Suppressor macrophage treated with lipopolysaccharide for 4 hours (primary cell): ENCODE measurements at places on chromosomes 1 and 21.

GRCh38 chr1:30404341-30404740 lies 319.0 kb downstream of the MATN1 start:
- DNase-seq = no peak

- no peak for DNase-seq
These were observed 161.9 kb downstream of the CACNA1E start for GRCh38 chr1:181645171-181645570.

DNA sequence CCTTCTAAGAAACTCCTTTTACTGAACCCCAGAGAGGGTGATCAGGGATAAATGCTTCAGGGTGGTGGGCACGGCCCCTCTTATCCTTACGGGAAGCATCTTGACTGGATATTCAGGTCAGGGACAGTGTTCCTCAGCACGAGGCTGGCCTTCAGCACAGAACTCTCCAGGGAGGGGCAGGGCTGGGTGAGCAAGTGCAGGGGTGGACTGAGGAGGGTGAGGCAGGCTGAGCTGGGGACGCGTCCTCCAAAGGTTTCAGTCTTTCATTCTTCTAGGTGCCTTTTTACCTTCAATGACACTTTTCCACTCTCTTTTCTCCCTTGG lies 52.3 kb downstream of the RASSF5 start:
- DNase-seq = no peak

DNA sequence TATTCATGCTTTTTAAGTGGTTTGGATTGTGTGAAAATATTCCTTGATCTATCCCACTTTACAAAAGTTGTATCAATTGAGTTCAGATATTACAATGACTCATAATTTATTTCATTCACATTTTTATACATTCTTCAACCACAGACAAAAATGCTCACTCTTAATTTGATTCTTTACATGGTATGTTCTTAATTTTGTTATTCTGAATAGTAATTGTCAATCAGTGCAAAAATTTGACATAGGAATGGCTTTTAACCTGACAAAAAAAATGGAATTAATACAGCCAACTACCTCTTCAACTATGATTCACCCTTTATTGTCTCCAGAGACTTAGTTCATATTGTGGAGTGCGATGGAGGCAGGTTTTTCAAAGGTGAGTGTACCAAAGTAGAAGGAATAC lies 1002.4 kb upstream of the ADGRL4 start:
- DNase-seq = no peak

- DNase-seq = no peak
These were observed 7.5 kb upstream of the SOX13 start for GRCh38 chr1:204065174-204065985.

DNA sequence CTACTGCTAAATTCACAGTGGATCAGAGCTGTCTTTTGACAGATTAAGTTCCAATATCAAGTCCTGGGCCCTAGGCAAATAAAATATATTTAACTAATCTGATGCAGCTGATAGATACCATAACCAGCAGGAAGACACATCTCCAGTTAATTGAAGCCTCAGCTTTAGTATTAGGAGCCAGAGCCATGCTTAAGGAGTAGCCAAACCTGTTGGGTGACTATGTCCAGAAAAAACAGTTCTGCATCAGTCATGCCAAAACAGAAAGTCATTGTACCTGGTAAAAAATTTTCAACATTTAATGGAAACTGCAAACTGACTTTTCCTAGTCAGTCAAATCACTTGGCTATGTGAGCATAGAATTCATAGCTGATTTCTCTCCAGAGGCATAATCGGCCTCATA lies 200.5 kb upstream of the RUNX1 start:
- no peak for DNase-seq

DNA sequence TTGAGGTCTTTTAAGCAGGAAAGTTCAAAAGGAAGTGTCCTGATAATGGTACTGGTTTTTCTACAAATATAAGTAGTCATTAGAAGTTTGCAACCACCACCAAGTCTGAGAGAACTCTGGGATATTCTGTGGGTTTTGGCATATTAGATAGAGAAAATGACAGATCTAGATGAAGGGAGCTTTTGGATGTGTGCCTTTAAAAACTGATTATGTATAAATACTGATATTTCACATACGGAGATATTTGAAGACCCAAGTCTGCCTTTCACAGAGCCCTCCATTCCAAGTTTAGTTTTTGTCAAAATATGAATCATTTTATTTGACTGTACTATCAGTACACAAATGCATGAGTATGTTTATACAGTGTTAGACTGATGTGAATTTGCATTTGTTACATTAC lies 48.6 kb downstream of the DPH5 start:
- DNase-seq = no peak

GRCh38 chr1:234893725-234894630 lies 234.7 kb downstream of the TOMM20 start:
- peak; percentile 58 for DNase-seq

DNA sequence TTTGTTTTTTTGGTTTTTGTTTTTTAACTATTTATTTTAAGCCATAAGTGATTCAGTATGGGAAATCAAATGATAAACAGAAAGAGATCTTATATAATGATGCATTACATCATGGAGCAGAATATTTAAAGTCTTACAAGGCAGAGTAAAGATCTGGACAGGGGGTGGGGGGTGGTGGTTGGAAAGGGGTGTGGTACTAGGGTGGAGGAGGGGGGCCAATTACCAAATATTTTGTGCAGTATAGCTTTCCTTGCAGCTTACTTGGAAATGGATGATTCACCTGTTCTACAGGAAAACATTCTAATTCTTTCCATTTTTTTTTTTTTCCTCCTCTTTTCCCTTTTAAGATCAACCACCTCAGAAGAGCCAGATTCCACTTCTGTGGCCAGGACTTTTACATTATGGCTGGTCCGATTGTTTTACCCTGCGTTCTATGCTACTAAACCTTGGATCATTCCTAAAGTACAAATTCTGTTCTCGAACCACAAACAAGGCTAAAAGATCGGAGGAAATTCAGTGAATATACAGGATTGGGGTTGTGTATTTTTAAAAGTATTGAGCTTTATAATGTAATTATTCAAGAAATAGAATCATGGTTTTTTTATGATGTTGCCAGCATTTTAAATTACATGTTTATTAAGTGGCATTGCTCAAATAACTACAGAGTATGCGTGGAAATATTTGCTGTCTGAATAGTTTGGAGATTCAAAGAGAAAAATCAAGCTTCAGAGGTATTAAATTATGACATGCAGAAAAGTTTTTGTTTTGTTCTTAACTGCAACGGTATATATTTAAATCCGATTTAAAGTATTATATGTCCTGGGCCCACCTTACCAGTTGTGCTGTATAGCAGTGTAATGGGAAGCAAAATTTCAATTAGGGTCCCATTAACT lies 859.5 kb downstream of the USP25 start:
- no peak for DNase-seq

- DNase-seq = no peak
These were observed 259.2 kb downstream of the ADGRL2 start for GRCh38 chr1:82059959-82060358.

- DNase-seq = no peak
These were observed 8.7 kb downstream of the PLEKHA6 start for GRCh38 chr1:204350857-204351573.

GRCh38 chr1:113940365-113941244 lies 11.5 kb downstream of the HIPK1 start:
- peak; percentile 21 for DNase-seq

DNA sequence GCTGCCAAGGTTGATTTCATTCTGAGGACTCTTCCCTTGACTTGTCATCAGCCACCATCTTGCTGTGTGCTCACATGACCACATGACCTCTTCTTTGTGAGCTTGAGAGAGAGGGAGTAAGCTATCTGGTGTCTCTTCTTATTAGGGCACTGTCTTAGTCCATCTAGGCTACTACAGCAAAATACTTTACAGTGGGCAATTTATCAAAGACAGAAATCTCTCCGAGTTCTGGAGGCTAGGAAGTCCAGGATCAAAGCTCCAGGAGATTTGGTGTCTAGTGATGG lies 11.9 kb upstream of the RPS6KA1 start:
- no peak for DNase-seq

GRCh38 chr1:186236921-186237320 lies 138.1 kb downstream of the TPR start:
- DNase-seq = no peak

DNA sequence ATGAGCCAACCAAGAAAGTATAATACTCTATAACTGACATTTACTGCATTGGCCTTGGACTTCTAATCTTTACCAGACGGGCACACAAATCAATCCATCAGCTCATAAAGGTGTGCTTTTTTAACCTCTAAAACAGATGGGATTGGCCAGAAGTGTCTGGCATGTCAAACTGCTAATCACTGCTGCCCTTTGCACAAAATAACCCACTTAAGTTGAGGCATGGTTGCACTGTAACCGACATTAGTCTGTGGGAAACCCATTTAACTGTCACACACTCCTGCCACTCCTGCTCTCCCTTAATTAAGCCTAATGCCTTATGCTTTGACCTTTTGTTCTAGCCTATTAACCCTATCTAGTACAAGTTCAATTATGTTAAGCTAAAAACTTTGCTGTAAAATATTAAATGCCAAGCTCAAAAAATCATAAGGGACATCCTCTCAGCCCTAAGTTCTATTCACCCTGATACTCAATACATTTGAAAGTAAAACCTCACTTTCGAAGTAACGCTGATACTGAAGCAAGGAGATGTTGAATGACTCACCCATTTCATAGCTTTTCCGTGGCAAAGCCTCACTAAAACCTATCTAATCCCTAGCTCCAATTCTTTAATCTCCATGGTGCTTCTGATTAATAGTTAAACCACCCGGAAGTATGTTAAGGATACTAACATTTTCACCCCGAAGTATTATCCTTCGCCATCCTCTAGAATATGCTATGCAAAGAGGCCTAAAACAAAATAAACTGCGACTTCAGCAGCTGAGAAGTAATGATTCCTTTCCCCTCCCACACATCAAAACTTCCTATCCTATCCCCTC lies 12.9 kb downstream of the NRIP1 start:
- DNase-seq = peak; percentile 55

- no peak for DNase-seq
These were observed 54.5 kb downstream of the ATP5PO start for GRCh38 chr21:33861125-33861524.

- DNase-seq = no peak
These were observed 22.7 kb upstream of the AADACL3 start for GRCh38 chr1:12692967-12693782.

GRCh38 chr1:241012708-241013340 lies 344.2 kb downstream of the RGS7 start:
- DNase-seq = no peak

GRCh38 chr1:10001016-10001665 lies 4.1 kb downstream of the RBP7 start:
- no peak for DNase-seq

GRCh38 chr21:43790010-43790524 lies 690 bp downstream of the RRP1 start:
- no peak for DNase-seq

GRCh38 chr1:62294261-62294660 lies 25.0 kb downstream of the KANK4 start:
- DNase-seq = peak; percentile 46

GRCh38 chr1:244854166-244854565 lies 10.2 kb downstream of the HNRNPU start:
- DNase-seq = no peak

GRCh38 chr1:160261556-160261892 lies 825 bp downstream of the DCAF8 start:
- peak; percentile 82 for DNase-seq

DNA sequence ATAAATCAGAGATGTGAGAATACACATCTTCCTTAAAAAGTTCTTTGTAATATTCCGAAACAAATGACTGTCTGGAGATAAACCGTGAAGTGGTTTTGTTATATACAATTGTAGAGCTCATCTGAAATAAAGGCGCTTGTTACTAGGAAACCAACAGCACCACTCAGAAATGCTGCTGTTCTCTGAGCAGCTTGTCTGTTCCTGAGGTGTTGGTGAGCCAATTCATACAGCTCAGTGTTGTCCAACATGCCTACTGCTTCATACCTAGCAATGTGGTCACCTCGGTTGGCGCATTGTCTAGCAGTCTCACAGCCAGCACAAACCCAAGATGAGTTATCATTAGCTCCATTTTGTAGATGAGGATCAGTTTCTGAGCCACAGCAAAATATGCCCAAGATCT lies 44.4 kb downstream of the GFI1 start:
- DNase-seq = no peak

DNA sequence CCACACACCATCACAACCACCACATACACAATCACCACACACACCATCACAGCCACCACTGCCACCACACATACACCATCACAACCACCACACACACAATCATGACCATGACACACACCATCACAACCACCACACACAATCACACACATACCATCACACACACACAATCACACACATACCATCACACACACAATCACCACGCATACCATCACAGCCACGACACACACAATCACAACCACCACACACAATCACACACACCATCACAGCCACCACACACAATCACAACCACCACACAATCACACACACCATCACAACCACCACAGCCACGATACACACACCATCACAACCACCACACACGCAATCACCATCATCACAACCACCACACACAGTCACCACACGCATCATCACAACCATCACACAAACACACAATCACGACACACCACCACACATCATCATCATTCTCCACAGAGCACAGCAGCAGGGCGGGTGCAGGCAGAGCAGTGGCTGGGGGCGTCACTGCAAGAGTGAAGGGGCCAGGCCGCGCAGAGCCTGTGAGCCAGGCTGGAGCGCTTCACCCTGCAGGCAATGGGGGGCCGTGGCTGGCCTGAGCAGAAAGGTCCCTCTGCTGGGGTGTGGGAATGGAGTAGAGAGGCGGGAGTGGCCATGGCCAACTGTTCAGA lies 32.6 kb downstream of the CDCP2 start:
- no peak for DNase-seq

DNA sequence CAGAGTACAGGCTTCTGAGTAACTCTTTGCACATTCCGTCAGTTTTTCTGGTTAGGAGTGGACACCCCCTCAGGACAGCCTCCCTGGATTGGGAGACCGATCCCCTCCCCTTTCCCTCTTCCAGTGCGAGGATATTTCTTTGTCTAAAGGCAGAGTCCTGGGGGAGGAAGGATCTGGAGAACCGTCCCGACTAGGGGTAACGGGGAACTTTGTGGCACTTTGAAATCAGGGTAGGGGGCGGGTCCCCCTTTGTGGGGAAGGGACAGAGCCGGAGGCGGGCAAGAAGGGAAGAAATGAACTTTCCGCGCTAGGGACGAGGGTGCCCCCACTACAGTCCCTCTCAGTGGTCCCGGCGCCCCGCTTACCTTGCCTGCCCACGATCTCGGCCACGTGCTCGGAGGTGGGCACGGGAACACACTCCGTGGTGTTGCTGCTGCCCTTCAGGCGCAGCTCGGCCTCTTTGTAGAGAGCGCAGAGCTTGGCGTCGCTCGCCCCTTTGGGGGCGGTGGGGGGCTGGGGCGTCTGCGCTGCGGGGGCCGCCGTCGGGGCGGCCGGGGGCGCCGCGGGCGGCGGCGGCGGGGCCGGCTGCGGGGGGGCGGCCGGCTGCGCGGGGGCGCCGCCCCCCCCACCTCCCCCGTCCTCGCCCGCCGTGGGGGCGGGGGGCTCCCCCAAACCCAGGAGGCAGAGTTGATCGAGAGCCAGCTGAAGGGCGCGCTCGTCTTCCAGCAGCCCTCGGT lies 917 bp downstream of the MEX3A start:
- DNase-seq = no peak

GRCh38 chr21:43979654-43980053 lies 32.5 kb upstream of the TRAPPC10 start:
- DNase-seq = no peak
